ENCODE measurements at places on chromosomes 12 and 14.

DNA sequence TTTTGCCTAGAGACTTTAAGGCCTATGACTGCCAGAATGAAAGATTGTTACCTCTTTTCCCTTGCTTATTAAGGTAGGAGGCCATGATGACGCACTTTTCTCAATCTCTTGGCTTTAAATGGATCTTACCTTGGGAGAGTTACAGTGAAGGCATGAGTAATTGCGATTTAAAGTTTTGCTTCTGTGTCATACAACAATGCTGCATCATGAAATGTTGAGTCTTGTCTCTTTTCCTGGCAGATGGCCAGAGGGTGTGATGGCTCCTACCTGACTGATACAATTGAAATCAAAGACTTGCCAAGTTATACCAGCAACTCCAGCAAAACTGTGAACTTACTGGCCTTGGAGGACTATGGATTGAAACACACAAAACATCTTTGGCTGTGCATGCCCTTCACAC lies 17.2 kb upstream of the LRRK2 start:
- DNase-seq = no peak

DNA sequence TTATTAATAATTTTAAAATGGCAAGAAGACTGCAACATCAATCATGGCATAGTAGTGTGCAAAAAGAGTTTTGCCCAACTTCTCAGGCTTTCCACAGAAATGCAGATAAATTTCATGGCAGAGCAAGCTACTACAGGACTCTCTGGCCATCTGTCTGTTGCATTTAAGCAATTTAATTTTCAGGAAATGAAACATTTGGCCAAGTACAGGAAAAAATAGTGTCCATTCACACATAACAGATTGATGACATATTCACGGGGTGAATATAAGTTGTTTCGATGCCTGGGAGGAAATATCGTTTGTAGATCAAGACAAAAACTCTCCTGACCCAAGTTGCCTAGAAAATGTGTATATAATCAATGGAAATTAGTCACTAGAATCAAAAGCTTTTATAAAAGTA lies 324.0 kb downstream of the PRKD1 start:
- no peak for DNase-seq

GRCh38 chr12:63319386-63319785 lies 168.4 kb upstream of the AVPR1A start:
- DNase-seq = no peak

DNA sequence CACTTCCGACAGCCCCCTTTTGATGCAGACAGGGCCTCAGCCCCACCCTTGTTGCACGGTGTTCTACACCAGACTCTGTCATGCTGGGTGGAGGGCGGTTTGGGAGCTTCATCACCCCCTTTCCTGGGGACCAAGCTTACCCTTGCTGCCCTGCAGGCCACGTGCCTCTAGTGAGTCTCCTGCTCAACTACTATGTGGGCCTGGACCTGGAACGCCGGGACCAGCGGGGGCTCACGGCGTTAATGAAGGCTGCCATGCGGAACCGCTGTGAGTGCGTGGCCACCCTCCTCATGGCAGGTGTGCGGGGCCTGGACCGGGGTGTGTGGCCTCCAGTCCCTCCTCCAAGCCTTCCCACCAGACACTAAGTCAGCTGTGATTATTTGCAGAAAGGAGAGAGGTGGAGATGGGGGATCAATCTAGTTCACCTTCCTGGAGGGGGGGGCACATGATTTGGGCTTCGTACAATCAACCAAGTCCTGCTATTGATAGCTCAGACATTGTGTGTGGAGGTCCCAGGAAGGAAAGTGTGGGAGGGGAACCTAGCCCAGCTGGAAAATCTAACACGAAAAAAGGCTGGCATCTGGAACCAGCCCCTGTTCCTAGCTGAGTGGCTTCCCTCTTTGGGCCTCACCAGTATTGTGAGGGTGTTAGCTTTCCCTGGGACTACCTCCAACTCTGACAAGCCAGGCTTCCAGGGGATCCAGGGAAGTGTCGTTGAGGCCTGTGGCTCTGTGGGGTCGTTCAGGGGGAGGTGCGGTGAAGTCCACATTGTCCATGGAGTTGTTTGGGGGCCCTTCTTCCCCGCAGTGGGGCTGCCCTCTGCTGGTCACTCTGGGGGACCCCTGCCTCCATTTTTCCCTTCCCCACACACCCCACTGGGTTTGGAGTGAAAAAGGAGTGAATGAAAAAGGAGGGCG lies 1.6 kb downstream of the ANKRD33 start:
- DNase-seq = no peak

DNA sequence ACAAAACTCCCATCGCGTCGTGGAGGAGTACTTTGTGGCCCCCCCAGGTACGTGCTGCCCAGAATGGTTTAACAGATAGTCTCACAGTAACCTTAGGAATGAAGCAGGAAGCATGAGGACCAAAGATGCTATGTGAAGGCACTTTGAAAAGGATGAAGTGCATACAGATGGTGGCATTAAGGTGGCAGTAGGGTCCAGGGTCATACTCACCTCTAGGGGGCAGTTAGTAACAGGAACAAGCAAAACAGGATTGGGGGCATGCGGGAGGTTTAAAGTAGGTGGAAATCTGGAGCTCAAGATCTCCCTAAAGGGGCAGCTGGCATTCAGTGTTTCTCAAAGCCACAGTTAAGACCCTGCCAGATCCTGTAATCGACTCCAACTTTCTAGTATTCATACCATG lies 10.9 kb downstream of the GATC start:
- no peak for DNase-seq

DNA sequence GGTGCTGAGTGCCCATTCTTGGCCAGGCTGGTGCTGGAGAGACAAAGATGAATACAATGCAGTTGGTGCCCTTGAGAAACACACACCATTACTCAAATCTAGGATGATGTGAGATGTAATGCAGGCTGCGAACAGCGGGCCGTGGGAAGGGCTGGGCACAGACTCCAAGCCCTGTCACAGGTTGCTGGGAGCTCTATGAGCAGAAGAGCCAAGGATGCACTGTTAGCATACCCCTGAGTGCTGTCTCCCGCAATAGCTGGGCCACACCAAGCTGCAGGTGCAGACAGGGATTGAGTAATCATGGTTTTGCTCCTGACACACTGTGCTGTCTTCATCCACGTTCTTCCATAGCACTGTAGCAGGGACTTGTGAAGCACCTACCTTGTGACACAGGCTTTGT lies 247.5 kb upstream of the CRY1 start:
- no peak for DNase-seq

GRCh38 chr14:76990084-76990483 lies 38.4 kb downstream of the IRF2BPL start:
- no peak for DNase-seq

DNA sequence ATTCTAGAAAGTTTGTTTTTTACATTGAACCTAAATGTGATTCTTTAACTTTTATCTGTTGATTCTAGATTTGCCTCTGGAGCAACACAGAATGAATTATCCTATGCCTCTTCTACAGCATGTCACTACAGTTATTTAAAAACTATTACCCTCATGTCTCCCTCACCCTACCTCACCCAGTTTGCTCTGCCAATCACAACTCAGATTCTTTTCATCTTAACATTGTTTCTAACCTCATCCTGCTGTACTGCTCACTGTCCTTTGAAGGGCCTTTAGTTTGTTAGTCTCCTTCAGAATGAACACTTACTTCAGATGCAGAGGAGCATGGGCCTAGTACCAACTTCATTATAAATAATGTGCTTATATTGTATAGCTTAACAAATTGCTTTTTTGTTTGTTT lies 21.5 kb downstream of the YLPM1 start:
- no peak for DNase-seq

GRCh38 chr12:14927267-14927666 lies 11.1 kb downstream of the ERP27 start:
- no peak for DNase-seq

DNA sequence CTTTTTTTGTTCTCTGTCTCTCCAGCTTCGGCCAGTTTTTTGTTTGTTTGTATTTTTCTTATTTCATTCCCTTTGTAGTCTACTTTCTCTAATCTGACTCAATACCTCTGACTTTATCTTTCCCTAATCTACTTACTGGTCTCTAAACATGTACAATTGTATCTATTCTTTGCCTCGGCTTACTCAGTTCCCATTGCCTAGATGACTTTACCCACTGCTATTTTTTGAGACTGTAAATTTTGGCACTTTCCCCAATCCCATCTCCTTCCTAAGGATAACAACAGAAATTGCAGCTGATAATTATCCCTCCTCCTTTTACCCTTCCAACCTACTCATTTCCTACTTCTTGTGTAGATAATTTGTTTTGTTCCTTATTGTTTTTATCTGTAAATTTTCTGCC lies 511.1 kb downstream of the RPL10L start:
- DNase-seq = no peak

DNA sequence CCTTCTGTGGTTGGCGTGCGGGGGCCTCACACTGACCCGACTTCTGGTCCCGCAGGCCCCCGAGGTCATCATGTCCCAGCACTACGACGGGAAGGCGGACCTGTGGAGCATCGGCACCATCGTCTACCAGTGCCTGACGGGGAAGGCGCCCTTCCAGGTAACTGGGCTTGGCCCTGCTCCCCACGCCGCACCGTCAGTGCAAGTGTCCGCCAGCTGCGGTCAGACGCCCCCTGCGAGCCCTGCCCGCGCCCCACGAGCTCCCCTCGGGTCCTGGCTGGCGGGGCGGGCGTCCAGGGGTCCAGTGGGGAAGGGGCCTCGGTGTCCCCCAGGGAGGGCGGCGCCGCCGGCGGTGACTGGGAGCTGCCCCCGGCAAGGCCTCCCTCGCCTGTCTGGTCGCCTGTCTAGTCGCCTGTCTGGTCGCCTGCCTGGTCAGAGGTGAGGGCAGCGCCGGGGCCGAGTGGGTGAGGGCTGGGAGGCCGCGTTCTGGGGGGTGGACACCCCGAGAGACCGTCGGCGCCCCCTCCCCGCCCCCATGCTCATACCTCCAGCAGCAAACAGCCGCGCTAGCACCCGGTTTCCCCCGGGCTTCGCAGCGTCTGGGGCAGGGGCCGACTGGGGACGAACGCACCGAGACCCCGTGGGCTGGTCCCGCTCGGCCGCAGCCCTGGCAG lies 14.8 kb downstream of the ULK1 start:
- DNase-seq = no peak

GRCh38 chr12:62278022-62278421 lies 17.8 kb downstream of the USP15 start:
- no peak for DNase-seq

DNA sequence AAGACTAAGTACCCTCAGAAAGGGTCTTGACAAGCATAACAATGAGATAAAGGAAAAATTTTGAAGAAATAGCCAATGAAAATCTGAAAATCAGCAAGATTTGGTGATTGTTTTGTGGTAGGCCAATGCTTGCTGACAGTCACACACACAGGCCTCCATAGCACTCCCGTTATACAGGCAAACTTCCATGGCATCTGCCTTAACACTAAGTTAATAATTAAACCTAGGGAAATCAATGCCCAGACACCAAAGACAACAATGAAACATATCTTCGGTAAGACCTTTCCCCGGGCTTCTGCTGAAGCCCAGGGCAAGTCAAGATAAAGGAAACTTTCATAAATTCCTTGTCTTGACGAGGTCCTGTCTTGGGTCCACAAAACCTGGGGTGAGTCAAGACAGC lies 18.6 kb upstream of the RERGL start:
- DNase-seq = no peak

DNA sequence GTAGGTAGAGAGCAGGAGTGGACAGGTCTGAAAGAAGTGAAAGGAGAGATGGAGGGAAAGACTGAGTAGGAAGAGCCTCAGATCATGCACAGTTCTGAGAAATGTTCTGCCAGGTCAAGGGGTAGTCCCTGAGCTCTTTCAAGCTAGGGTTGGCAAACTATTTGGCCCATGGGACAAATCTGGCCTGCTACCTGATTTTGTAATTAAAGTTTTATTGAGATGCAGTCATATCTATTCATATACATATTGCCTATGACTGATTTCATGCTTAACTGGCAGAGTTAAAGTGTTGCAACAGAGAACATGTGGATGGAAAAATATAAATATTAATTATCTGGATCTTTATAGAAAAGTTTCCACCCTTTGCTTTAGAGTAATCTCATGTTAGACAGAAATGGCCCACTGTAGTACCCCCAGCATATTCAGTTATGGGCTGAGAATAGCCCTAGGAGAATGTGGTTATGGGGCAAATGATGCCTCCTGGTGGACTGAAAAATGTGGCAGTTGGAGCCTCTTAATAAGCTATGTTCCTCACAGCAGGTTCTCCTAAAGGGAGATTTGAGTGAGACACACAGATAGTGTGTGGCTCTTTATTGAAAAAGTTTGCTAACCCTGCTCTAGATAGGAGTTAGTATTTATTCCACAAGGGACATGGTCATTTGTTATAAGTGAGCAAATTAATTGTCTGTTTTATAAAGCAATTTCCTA lies 476.9 kb downstream of the LRIG3 start:
- no peak for DNase-seq

- DNase-seq = no peak
Observed at GRCh38 chr12:69044887-69045286, 111.9 kb upstream of the CPM start.

All from activated T-cell treated with anti-CD3 and anti-CD28 coated beads for 24 hours (primary cell).